ENCODE measurements at places on chromosomes 2 and 18.

GRCh38 chr2:241851325-241852115 lies 7.2 kb downstream of the PDCD1 start:
- DNase-seq = no peak

DNA sequence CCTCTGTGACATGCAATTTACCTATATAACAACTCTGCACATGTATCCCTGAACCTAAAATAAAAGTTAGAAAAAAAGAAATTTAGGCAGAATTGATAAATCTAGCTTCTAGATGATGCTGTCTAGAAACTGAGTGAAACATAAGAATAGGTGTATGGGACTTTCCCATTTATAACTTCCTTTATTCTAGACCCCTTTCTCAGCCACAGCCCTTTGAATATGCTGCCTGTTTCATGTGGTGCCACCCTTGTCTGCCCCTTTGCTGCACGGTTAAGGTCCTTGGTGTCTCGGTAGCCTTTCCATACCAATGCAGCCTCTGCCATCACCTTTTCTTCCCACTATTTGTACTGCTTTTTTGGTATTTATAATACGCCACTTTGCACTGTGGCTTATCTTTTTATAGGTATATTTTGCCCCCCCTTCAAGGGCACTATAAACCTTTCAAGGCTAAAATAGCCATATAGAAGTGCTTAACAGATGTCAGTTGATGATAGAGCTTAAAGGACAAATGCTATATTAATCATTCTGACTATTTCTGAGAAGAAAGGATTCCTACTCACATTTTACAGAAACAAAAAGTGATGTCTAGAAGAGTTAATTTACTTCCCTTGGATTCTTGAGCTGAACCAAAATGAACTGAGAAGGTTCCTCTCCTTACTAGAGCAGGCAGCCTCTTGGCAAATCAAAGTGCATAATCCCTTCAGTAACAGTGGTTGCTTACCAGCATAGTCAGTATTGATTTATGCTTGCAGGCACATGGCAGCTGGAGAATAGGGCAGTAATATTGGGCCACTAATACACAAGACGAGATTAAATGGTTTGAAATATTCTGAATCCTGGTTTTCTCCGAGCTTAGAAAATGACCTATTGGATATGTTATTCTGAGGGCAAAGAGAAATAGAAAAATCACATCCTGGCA lies 88.1 kb upstream of the CYP26B1 start:
- no peak for DNase-seq

- DNase-seq = no peak
These were observed 115.8 kb upstream of the SETBP1 start for GRCh38 chr18:44564922-44565321.

DNA sequence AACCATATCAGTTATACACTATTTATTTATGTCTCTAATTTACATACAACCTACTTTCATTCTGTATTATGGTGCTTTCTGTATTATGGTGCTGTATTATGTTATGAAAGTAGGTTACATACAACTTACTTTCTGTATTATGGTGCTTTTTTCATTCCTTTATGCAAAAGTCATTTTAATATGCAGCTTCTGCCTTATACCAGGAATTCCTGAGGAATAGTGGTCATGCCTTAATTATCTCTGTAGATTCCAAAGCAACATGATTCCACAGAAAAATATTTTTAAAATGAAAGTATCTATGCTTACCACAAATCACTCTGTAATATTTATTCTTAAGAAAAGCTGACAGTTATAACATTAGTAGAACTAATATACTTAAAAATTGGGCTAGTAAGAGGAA lies 922.0 kb upstream of the NRXN1 start:
- no peak for DNase-seq

DNA sequence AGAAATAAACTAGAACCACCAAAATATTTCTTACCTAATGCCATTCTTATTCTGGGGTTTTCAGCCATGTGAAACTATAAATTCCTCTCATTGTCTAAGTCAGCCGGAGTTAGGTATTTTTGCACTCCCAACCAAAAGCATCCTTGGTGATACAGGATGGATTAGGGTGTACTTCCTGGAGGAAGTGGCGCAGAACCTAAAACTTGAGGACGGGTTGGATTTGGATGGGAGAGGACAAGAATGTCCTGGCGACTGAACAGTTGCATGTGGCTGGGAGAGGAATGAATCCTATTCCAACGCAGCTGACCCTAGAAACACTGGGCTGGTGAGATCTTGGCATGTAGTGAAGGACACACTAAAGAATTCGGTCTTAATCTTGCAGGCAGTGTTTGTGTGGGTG lies 58.5 kb downstream of the E2F6 start:
- DNase-seq = no peak

DNA sequence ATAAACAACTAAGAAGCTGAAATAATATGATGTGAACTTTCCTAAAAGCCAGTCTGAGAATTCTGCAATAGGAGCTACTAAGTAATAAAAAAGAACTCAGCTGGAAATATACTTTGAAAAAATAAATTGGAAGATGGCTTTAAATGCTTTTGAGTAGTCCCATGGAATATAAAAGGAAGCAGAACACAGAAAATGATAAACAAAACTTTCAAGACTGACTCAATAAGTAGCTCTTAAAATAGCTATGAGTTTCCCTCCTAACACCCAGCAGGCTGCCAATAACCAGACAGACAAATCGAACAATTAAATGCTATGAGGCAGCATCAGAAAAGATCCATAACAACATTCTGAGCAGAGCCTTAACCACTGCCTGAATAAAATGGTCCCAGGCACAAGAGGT lies 319.9 kb downstream of the DPP10 start:
- DNase-seq = no peak

DNA sequence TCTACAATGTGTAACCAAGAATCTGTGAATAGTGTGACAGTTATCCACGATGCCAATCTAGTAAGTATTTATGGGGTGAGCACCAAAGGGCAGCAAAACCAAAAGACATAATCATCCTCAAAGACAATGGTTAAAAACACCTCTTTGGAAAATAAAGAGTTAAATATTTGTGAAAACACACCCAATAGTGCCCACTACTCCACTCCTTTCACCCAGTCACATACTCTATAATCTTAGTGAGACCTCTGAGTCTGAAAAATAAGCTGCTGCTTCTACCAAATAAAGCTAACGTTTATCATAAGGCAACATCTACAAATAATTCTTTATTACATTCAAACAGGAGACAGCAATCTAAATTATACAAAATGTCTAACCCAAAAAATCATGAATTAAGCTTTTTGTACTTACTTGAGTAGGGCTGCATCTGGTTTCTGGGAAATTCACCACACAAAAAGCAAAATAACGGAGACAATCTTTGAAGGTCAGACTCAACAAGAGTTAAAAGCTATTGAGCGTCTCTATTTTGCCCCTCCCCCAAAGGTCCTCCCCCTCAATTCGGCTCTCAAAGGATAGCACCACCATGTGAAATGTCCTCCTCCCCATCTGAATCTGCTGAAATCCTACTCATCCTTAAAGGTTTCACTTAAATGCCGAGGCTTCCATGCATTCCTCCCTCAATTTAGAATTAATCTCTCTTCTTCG lies 2.0 kb downstream of the RAPH1 start:
- no peak for DNase-seq

GRCh38 chr2:37809525-37809924 lies 115.6 kb upstream of the RMDN2 start:
- DNase-seq = peak; percentile 74

DNA sequence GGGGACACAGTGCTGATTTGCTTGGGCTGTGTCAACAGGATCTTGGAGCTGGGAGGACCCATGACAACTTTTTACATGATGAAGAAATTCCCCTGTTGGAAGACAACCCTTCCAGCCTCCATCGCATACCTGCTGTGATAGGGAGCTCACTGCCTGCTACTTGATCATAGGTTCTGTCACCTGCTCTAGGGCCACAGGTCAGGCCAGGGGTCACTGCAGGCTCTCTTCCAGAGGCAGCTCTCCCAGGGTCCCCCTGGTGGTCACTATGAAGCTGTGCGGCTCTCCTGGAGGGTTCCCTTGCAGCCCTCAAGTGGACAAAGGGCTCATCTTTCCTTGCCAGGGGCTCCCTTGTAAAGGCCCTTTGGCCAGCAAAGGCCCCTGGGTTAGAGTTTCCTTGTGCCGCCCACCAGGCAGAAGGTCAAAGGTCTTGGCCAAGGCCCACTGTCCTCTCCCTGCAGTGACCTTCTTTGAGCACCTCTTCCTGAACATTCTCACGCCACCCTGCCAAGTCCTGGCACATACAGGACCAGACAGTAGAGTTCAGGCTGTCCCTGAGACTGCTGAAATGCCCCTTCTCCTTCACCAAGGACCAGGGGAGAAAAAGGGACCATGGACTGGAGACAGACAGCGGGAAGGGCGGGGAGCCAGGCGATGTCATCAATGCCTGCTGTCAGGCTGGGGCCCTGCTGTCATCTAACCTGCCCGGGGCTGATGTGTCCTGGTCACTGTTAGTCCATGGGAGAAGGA lies 345.1 kb downstream of the DYSF start:
- peak; percentile 71 for DNase-seq

DNA sequence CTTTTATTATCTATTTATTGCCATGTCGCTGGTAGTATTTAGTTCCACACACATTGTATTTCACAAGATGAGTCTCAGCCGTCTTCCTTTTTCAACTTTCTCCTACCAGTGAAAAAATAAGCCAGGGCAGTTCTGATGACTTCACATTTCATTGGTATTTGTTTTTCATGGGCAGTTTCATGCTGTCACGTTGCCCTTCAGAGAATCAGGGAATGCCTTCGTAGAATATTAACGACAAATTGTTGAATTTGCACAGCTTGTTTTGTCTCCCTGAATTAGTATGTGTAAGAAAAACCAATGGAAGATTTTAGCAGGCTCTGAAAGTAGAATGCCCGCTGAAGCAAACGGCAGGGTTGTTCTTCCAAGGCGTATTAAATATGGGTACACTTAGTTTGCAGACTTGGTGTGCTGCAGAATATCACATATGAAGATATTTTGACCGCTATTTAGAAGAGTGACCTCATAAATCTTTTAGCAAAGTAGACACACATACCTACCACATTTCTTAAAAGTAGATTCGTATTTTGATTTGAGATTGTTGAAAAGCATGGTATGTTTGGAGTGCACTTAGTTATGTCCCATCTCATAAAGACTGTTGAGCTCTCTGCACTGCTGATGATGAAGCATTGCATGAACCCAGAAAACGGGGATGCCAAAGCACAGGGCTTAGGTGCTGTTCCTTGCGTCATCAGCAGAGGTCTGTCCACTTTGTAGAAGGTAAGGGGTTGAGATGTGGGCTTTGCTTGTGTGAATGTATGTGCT lies 2.9 kb downstream of the NEDD4L start:
- peak; percentile 15 for DNase-seq

- peak; percentile 84 for DNase-seq
These were observed at the start of gene FRZB for GRCh38 chr2:182866461-182867406. Gene FRZB (minus strand): TSS chr2:182866637. CDS start chr2:182866552, 85 bp downstream.

DNA sequence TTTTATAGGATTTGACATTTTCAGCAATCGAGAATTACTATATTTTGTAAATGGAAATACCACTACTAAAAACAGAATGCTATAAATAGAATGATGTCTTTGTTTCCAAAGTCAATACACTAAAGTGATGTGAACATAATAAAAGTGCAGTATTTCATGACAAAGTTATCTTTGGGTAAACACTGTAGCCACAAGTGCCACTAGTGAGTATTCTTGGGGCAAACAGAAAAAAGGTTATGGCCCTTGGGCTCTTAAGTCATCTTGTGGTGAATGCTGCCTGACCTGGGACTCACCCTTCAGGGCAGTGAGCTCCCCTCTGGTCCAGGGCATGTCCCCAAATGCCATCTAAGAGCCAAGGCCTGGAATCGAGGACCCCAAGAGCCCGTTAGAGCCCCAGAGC lies 99.2 kb upstream of the KYNU start:
- DNase-seq = peak; percentile 5

DNA sequence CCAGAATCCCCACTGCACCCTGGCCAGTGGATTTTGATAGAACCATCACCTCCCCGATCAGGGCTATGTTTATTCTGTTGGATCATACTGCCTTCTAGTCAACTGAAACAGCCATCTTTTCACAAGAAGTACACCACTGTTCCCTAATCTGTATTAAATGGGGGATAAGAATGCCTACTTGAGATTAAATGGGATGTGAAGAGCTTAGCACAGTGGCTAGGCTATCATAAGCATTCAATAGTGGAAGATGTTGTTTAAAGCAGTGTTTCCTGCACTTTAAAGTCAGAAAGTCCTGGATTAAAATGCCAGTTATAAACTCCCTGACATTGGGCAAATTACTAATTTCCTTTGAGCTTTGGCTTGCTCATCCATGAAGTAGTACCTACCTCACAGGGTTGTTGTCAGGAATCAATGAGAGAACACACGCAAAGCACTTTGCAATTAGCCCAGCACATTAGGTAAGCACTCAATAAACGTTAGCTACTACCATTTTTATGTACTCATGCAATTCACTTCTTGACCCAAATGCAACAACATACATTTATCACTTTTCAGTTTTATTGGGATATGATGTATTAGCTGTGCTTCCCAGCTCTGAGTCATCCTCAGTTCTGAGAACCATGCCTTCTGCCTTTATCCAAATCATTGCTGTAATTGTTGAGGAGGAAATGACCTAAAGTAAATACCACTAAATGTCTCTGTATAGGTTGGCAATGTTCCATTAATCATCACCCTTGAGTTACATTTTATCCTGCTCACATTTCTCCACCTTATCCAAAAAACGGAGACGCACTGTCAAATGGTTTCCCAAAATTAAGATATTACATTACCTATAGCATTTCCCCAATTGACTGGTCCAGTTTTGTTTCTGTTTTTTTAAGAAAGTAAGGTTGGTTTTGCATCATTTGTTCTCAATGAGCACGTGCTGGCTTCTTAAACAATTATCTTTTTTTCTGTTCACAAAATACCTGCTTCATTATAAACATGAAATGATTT lies 2.1 kb downstream of the TMEM247 start:
- DNase-seq = peak; percentile 71

DNA sequence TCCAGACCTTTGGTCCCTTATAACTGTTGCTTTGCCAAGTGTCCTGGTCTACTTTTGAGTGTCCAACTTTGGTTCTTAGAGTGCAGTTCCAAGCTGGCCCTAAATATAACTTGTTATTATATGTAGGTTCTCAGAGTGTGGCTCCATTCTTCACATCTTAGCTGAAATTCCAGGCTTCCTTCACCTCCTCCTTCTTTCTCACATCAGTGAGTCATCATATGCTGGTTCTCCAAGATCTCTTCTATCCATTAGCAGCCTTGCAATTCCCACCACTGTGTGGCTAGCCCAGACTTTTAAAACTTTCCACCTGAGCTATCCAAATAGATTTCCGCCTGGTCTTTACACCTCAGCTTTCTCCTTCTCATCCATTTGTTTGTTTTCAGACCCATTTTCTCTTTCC lies 12.6 kb upstream of the CXCR4 start:
- no peak for DNase-seq

DNA sequence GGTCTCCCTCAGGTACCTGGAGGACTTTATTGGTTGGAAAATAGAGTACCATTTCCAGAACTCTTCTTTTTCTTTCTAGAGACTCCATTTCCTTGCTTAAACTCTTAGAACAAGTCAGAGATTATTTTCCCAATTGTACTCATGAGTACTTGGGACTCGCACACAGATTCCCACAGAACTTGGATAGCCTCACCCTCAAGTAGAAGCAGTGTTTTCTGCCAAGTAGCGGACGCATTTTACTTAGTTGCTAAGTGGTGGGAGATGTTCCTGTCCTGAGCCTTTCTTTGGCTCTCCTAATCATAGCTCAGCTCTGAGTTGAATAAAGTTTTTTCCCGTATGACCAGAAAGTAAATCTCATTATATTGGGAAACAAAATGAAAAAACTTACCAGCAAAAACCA lies 17.2 kb downstream of the SLC30A3 start:
- no peak for DNase-seq

- DNase-seq = peak; percentile 85
These were observed 2.9 kb upstream of the ATOH8 start for GRCh38 chr2:85750587-85751575.
